Fibroblast of skin of left biceps (primary cell): ENCODE measurements at places on chromosomes 16 and 17.

GRCh38 chr17:81967244-81967532, 6.2 kb upstream of the NOTUM start:
- no peak for DNase-seq

DNA sequence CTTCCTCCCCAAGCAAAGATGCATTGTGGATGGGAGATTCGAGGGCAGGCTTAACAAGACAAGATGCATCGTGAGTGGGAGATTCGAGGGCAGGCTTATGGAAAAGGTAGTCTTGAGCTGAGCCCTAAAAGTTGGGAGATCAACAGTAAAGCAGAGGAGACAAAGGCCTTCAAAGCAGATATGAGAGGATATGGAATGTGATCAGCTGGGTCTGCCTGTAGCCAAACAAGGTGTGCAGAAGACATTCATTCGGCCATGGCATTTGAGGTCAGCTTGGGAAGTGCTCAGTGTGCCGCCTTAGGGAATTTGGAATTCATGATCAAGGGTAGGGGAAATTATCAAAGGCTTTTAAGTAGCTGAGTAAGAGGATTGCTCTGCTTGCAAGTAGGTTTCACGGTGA, 39.5 kb downstream of the DNAH9 start:
- no peak for DNase-seq

DNA sequence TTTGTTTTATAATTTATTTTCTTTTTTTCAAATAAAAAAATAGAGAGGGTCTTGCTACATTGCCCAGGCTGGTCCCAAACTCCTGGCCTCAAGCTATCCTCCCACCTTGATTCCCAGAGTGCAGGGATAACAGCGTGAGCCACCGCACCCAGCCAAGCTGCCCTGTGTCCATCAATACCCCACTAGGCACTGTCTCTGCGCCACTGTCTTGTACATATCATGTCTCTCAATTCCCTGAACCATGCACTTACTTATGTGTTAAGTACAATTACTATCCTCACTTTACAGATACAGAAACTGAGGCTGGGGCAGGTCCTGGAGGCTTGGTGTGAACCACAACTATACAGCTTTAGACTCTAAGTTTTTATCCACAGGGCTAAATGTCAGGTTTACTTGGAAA, 11.7 kb downstream of the NSMCE1 start:
- DNase-seq, result no peak

GRCh38 chr16:8887952-8888560, 5.9 kb downstream of the LITAFD start:
- DNase-seq, result no peak

GRCh38 chr17:28505986-28506665, at the start of gene FOXN1:
FOXN1 (plus strand) TSS chr17:28506348; CDS start chr17:28523970, 17,622 bp downstream.
- no peak for DNase-seq

GRCh38 chr17:7883781-7884386, 4.7 kb upstream of the CHD3 start:
- no peak for DNase-seq

- no peak for DNase-seq
Observed at GRCh38 chr16:82758904-82759303, 132.1 kb downstream of the CDH13 start.

DNA sequence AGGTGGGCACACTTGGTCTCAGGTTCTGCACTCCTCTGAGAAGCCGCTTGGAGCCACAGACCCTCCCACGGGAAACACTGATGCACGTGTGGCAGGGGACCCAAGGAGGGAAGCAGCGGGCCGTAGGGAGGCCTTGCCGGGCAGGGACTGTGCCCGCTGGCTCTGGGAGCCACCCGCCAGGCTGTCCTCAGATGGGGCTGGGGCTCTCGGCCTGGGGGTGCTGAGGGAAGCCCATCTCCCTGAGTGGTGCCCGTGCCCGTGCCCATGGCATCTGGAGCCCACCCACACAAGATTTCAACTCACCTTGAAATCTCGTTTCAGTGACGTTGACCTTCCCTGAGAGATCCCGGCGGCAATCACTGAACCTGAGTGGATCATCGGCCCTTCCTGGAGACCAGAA, 12.6 kb upstream of the CCDC154 start:
- DNase-seq, result no peak

GRCh38 chr17:48566717-48567116, 11.4 kb downstream of the HOXB4 start:
- DNase-seq, result no peak

- no peak for DNase-seq
Observed at GRCh38 chr17:81502471-81503017, 10.1 kb downstream of the ACTG1 start.

- DNase-seq, result no peak
Observed at GRCh38 chr17:63704836-63705235, 4.9 kb upstream of the LIMD2 start.

GRCh38 chr16:57333402-57333801, 25.2 kb upstream of the CCL22 start:
- no peak for DNase-seq

GRCh38 chr17:77542011-77542410, 401.2 kb downstream of the SEC14L1 start:
- no peak for DNase-seq

- DNase-seq, result no peak
Observed at GRCh38 chr16:8262299-8262698, 328.0 kb downstream of the TMEM114 start.

GRCh38 chr17:40179923-40180659, 2.8 kb downstream of the RAPGEFL1 start:
- no peak for DNase-seq

DNA sequence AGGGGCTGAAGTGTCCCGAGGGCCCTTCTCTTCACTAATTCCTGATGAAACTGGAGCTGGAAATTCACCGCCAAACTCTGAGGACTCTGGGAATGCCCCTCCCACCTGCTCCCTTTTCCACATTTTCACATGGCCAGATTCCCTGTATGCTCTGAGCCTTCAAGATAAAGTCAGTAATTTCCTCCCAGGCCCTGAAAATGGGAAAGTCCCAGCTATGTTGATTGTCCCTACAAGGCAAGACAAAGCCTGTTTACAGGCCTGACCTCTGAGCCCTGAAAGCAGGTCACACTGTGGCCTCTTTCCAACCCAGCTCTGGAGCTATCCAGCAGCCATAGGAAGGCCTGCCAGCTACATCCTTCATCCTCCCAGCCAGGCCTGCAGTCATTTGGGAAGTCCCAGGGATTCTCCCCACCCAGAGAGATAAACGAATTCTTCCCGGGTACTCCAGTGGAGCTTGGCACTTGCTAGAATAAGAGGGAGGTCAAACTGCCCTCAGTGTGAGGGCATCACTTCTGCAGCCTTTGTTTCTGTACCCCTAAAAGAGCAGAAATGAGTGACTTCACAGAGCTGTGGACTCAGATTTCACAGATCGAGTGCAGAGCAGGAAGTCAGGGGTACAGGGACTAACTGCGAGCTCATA, 19.6 kb upstream of the CCL2 start:
- no peak for DNase-seq

DNA sequence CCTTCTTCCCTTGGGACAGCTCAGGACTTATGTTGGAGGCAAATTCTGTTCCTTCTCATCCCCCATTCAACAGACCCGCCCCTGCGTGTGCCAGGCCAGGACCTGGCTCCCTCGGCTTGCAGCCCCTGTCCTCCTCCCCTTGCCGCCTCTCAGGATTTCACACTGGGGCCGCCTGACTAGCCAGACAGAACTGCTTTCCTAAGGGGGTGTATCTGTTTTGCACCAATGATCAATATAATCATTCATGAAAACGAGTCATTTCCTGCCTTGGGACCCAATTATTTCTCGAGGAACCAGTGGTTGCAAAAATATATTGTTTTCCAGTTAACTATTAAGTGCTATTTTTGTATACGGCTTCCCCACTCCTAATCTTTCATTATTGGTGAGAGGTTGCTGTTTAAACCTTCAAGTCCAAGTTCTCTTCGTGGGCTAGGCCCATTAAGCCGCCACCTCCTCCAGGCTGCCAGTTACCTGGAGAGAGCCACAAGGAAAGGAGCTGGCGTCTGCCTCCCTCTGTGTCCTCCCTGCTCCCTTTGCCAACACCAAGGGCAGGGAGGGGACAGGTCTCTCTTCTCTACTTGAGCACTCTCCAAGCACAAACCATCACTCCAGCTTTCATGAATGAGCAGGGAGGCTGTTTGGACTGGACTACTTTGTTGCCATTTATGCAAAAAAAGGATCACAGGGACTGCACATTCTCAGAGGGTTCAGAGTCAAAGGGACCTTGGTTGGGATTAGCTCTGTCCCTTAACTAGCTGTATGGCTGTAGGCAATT, 8.9 kb downstream of the DCAKD start:
- no peak for DNase-seq

DNA sequence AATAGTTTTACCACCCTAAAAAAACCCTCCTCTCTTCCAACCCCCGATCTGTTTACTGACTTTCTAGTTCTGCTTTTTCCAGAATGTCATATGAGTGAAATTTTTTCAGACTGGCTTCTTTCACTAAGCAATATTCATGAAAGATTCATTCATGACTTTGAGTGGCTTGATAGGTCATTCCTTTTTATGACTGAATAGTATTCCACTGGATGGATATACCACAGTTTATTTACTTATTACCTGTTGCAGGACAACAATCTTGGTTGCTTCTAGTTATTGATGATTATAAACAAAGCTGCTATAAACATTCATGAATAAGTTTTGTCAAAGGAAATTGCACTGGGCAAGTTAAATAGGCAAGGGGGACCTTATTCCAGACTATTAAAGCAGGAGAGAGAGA, 264.2 kb downstream of the UTP18 start:
- no peak for DNase-seq

GRCh38 chr17:17062866-17063265, 20.6 kb downstream of the MPRIP start:
- no peak for DNase-seq

DNA sequence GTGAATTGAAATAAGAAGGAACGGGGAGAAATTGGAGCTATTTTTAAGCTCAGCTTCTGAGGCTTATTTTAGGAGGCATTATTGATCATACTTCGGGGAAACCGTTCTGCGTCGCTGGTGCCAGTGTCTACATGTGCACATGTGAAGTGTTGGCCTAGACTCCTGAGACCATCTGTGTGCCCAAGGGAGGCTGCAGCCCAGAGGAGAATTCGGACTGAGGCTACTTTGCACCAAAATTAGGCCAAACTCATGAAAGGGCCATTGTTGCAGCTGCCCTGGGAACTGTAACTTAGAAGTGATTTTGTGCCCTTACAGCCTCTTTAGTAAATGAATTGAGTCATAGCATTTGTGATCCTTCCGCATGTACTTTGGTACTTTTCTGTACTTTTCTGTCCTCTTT, 102.0 kb upstream of the NOL11 start:
- no peak for DNase-seq

- no peak for DNase-seq
Observed at GRCh38 chr16:50195756-50196155, 42.6 kb downstream of the TENT4B start.

- no peak for DNase-seq
Observed at GRCh38 chr16:17343028-17343427, 127.7 kb downstream of the XYLT1 start.

GRCh38 chr17:51144266-51145022, 8.9 kb upstream of the NME1 start:
- no peak for DNase-seq

DNA sequence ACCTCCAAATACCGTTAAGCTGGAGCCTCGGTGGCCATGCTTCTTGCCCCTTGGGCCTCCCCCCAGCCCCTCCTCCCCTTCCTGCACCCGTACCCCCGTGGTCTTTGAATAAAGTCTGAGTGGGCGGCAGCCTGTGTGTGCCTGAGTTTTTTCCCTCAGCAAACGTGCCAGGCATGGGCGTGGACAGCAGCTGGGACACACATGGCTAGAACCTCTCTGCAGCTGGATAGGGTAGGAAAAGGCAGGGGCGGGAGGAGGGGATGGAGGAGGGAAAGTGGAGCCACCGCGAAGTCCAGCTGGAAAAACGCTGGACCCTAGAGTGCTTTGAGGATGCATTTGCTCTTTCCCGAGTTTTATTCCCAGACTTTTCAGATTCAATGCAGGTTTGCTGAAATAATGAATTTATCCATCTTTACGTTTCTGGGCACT, 928 bp downstream of the HBA1 start:
- no peak for DNase-seq

GRCh38 chr17:57286399-57287105, 30.2 kb downstream of the MSI2 start:
- DNase-seq, result no peak

GRCh38 chr16:29315916-29316517, 90.5 kb downstream of the NPIPB11 start:
- DNase-seq, result no peak

GRCh38 chr17:61250335-61250890, 149.2 kb upstream of the TBX2 start:
- no peak for DNase-seq

- no peak for DNase-seq
Observed at GRCh38 chr17:16583781-16584180, 14.8 kb upstream of the ZNF287 start.

- no peak for DNase-seq
Observed at GRCh38 chr16:70764632-70765031, 36.3 kb downstream of the VAC14 start.
